ENCODE measurements at places on chromosomes 1 and 21. TPM values are rescaled to one million over a fixed set of nuclear protein-coding genes. Genes with fewer than 3 reads are reported as not detected.

- peak; percentile 14 for DNase-seq
These were observed 841.2 kb upstream of the ADGRL4 start for GRCh38 chr1:79847700-79848099.

GRCh38 chr1:182476625-182477024 is 26.7 kb downstream of the RGSL1 start:
- DNase-seq: peak; percentile 73

Gene RNF186
- not detected for total RNA-seq

DNA sequence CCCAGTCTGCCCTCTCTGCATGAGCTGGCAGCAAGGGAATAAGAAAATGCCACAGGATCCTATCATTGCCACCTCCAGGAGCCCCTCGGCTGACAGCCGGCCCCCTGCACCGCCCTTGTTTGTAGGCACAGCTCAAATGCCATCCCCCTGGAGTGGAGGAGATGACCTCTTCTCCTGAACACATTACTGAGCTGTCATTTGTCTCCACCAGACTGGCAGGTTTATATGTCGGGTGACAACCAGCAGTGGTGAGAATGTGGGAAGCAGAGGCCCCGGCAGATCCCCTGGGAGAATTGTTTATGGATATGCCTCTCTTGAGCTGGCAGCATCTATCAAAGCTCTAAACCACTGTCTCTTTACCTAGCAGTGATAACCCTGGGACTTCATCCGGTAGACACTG is 135.4 kb upstream of the FMN2 start:
- DNase-seq: no peak

Gene RUNX3
- 0.89 TPM for total RNA-seq

GRCh38 chr1:150787455-150787854 is 20.6 kb downstream of the CTSK start:
- DNase-seq: no peak

Gene EFNA1
- total RNA-seq: 35.1 TPM

- peak; percentile 61 for DNase-seq
These were observed at the start of gene WNT9A for GRCh38 chr1:227947676-227948492. TSS of gene WNT9A (minus strand) at chr1:227947932. CDS start at chr1:227947887, 45 bp downstream.

GRCh38 chr1:64539781-64540218 is 69.9 kb downstream of the CACHD1 start:
- DNase-seq: peak; percentile 89

GRCh38 chr1:47424336-47424982 is 8.4 kb downstream of the FOXE3 start:
- DNase-seq: peak; percentile 16

DNA sequence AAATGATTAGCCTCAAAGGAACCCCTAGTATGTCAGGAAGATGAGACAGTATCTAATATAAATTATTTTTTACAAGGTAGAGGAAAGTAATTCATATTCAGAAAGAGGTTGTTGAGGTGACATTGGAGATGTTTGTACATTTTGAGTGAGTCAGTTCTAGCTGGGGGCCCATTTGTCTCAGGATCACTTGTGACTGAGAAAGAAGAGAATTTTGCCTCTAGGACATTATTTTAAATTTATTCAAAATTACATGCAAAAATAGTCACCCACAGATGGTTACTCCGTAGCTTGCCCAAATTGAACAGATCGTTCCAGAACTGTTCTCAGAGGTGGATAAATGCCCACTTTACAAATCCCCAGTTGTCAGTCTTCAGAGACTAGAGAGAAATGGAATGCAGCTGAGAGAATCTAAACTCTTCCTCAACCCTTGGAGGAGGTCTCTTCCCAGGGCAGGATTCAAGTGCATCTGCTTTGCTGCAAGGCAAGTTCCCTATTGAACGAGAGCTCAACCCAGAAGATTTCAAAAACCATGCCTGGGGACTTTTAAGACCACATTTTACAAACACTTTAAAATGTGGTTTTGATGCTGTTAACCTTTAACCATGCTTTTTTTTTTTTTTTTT is 987.8 kb upstream of the ADAMTS5 start:
- DNase-seq: no peak

Gene SPRR2E
- total RNA-seq: not detected

- DNase-seq: no peak
These were observed 616.9 kb downstream of the KIF26B start for GRCh38 chr1:245771511-245772281.

Gene BRDT
- total RNA-seq: not detected

Gene ASAP3
- 31.4 TPM for total RNA-seq

Gene LCE1E
- not detected for total RNA-seq

GRCh38 chr1:53740621-53741105 is 1.7 kb upstream of the GLIS1 start:
- DNase-seq: no peak

DNA sequence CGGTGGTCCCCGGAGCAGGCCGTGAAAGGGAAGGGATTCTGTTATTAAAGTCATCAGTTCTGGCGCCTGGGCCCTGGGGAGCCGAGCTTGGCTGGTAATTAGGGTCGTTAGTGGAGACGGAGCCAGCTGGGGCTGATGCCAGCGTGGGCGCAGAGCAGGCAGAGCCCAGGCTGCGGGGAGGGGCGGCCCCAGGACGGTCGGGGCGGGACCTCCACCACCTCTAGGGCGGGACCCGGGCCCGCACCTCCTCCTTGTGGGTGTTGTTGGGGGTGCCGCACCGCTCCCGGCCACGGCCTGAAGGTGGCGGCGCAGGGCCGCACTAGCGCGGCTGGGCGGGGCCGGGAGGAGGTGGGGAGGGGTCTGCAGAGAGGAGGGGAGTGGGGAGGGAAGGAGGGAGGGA is 470.6 kb downstream of the PTPRU start:
- DNase-seq: peak; percentile 55

- no peak for DNase-seq
These were observed 17.0 kb downstream of the MFN2 start for GRCh38 chr1:11997081-11997850.

DNA sequence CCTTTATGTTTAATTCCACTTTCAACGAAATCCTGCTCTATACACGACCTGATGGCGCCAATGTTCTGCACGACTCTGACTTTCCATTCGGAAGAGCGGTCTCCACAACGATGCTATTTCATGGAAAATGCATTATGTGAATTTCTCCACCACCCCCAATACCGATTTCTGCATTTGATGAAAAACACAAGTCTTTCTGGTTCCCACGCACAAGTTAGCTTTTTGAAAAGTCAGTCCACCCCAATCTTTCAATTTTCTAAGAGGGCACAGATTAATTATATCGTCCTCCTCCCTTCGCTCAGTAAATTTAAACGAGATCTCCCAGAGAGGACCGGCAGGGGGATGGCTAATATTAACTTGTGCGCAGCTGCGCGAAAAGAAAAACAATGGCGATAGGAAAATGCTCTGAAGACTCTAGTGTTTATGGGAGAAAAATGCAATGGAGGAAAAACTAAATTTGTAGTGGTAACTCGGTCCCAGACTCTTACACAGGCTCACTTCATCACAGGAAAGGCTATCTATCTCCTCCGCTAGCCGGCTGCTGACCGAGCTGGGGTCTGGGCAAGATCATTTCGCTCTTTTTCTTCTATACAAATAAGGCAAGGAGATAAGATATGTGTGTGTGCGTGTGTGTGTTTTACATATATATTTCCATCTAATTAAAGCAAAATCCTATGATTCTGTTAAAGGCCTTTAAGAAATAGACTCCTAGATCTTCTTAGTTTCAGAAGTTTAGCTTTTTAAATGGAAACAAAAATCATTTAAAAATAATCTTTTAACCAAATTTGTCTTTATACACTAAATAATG is 1.2 kb upstream of the LHX8 start:
- DNase-seq: no peak

Gene EVI5
- 42.9 TPM for total RNA-seq

- no peak for DNase-seq
These were observed 32.2 kb downstream of the TFAP2E start for GRCh38 chr1:35605071-35605866.

Gene DMBX1
- total RNA-seq: not detected
